ENCODE measurements at places on chromosomes 11 and 22. TPM values are rescaled to one million over a fixed set of nuclear protein-coding genes. Genes with fewer than 3 reads are reported as not detected.

TXNRD2 gene
- 3.3 TPM for total RNA-seq

DNA sequence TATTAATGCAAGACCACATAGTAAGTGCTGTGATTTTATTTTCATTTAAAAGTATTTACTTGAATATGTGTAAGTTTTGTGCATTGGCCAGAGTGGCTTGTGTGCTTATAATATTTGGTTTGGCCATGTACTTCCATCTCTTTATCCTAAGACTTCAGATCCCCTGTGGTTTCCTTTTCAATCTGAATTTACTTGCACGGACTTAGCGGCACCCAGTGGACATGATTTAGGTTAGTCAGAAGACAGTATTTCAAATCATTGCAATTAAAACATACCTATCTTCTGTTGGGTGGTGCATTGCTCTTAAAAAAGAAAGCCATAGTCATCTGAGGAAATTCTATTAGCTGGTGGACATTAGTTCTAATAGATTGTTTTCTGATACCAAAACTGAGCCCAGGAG is 30.7 kb downstream of the PIWIL4 start:
- DNase-seq = no peak

OR51B4 gene
- total RNA-seq = not detected

GRCh38 chr22:41352058-41352457 is 29.7 kb upstream of the TEF start:
- DNase-seq = no peak

GRCh38 chr22:44709881-44710392 is 7.9 kb downstream of the PRR5 start:
- peak; percentile 69 for DNase-seq

GNG3 gene
- 3.1 TPM for total RNA-seq

DNA sequence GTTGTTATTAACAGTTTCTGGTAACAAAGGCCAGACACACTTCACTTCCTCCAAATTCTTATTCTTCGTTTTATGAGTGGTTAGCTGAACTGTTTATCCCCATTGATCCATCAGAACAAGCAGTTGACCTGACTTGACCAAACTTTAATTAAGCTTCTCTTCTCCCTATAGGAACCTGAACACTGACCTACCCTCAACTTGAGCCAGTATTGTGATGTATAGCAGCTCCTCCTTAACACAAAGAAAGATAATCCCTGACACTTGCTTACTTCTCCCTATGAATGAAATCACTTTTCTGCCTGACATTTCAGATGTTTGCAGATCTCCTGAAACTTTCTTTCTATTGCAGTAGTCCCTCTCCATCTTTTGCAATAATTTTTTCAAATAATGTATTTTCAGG is 41.9 kb downstream of the ANO5 start:
- DNase-seq = peak; percentile 1

GRCh38 chr22:47322854-47323253 is 560.4 kb downstream of the TBC1D22A start:
- no peak for DNase-seq

DNA sequence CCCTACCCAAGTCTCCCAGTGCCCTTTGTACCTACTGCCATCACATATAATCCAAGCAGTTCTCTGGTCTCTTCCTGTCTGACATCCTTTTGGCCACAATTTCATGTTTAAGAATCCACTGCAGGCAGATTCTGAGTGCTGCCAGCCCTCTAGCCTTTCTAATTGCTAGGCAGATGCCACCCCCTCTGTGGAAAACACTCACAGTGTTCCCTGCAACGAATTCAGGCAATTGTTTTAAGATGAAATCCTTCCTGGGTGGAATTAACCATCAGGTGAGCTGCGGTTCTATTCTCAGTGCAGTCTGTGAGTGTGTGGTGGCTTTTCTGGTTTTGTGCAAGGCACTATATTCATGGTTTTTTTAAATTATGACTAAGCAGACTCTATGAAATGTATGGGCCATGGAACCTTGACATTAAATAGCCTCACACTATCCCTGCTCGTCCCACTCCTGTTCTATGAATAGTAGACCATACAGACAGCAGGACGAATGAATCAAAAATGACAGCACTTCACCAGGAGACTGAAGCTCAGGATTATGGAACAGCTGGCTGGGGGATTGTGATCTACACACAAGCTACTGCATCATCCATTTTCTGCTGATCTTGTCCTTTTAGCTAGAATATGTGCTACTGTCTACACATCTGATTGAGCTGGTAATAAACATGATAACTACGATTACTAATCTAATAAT is 29.8 kb upstream of the BMAL1 start:
- no peak for DNase-seq

NRXN2 gene
- 0.85 TPM for total RNA-seq

C11orf42 gene
- not detected for total RNA-seq

Data from H7 (cell line).